Activated naive CD8-positive, alpha-beta T cell treated with anti-CD3 and anti-CD28 coated beads for 36 hours (primary cell): ENCODE measurements at places on chromosomes 4 and X. TPM values are rescaled to one million over a fixed set of nuclear protein-coding genes. Genes with fewer than 3 reads are reported as not detected.
A peak's percentile ranks its signal among the peaks of the same experiment; 100 is the strongest.

DNA sequence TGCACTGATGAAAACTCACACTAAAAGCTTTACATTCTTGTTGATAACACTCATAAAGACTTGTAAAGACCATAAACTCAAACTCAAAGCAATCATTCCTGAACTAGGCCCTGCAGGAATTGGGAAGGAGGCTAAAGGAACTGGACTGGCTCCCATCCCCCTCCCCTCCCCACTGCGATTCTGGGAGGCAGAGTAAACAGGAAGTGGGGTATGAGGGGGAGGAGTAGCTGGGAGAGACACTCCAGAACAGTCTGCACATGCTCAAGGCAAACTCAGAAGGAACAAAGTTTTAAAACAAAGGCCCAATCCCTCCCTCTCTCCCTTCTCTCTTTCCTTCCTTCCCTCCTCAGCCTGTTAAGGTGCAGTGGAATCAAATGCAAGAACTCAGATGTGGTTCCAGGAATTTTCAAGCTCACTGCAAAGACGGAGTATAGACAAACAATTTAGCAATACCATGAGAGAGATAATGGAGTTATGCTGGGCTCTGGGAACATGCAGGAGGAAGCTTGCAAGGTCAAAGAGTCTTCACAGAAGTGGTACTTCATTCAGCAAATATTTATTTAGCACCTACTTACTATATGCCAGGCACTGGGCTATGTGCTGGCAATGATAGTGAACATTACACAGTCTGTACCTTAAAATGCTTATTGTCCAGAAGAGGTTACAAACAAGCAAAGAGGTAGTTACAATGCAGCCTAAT, 15.9 kb downstream of the MID1IP1 start:
- DNase-seq = no peak

DNA sequence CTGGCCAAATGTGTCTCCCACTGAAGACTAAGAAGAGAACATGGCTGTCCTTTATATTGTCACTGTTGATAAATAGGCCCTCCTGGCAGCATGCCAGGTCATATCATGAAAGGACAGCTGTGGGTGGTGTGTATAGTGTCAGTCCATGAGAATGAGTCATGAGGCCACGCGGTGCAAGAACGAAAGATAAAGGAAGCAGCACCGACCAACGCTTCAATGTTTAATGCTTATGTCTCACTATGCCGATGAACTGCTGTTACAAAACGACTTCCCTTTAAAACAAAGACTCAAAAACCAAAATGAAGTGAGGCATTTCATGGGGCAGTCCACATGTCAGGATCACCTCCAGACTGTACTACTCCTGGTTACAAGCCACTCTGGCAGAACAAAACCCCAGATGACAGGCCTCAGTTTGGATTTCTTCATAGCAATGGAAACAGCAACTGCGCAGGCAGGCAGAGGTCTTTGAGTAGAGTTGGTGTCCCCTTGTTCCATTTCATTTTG, 5.2 kb upstream of the TCEANC start:
- peak; percentile 46 for DNase-seq

- no peak for DNase-seq
Observed at GRCh38 chr4:121070274-121070673, 2.1 kb downstream of the NDNF start.

DNA sequence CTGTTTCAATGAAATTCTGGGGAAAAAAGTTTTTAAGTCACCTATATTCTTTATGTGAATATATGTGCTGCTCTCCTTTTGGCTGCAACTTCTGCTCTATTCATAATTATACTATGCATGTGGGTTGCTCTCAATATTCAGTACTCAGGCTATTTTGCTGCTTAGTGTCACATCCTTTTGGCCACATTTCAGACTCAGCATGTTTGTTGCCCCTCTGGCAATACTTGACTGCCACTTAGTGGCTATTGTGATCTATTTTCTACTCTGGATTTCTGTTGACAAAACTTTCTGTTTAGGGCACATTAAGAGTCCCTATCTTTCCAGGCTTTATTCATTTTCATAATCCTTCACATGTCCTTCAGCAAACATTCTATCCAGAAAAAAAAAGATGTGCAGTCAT, 15.8 kb upstream of the CT45A1 start:
- no peak for DNase-seq

DNA sequence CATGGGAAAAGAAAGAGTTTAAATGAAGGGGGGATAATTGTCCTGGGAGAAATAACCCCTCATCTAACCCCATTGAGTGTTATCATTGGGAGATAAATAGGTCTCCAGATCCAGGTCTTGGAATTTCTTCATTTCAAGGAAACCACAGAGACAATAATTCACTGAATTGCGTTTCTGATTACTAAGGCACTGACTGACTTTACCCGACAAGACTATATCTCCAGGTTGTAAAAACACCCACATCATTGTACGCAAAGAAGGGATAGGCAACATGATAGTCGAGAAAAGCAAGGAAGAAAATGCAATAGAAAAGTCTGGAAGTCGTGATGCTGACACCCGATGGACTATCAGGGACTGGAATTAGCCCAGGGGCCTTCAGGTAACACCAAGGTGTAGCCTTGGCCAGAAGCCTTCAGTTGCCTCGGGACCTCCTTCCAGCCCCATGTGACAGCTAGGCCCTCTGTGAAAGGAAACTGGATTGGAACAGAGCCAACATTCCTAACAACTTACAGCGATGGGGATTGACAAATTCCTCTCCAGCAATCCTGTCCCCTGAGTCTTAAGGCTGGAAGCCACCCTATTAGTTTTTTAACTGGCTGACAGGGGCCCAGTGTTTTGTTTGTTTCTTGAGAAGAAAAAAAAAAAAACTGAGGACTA, 46.5 kb upstream of the RAB9B start:
- no peak for DNase-seq

DNA sequence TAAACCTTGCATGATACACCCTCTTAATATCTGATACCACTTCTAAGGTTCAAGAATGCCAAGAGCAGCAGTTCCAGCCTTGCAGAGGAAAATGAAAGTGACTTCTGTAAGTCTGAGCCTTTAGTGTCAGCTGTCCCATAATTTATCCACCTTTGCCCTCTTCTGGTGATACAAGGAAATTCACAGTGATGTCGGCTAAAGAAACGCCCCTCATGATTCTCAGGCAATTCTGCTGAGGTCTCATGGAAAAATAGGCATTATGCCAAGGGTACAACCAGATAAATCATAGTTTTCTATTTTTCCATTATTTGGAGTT, 172.2 kb upstream of the CXCL13 start:
- DNase-seq = peak; percentile 8

- DNase-seq = no peak
Observed at GRCh38 chr4:115873048-115873447, 759.6 kb upstream of the NDST4 start.

Gene HSPA4L
- 3.8 TPM for total RNA-seq

Gene HTN1
- not detected for total RNA-seq

Gene RAB9A
- total RNA-seq = 36.4 TPM

Gene PLXNB3
- total RNA-seq = 4.2 TPM

Gene SLC9B1
- 1.0 TPM for total RNA-seq

Gene AFF2
- 1.4 TPM for total RNA-seq
